ENCODE measurements at places on chromosomes 16 and 17.

- DNase-seq: no peak
These were observed 35.4 kb downstream of the WSB1 start for GRCh38 chr17:27329146-27329805.

DNA sequence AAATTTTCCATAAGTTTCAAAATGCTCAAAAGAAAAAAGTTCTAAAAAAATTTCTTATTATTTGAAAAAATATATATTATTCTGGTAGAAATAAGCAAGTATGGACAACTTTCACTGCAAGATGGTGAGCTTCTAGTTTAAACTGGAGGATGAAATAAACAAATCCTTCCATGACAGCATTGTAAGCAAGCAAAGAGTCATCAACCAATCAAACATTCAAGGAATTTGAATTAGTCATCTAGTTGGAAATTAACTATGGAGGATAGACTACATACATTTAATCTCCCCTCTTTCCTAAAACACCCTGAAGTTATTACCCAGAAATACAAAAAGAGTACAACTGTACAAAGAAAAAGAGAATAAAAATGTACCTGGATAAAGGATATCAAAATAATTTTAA is 51.0 kb upstream of the IRX5 start:
- no peak for DNase-seq

DNA sequence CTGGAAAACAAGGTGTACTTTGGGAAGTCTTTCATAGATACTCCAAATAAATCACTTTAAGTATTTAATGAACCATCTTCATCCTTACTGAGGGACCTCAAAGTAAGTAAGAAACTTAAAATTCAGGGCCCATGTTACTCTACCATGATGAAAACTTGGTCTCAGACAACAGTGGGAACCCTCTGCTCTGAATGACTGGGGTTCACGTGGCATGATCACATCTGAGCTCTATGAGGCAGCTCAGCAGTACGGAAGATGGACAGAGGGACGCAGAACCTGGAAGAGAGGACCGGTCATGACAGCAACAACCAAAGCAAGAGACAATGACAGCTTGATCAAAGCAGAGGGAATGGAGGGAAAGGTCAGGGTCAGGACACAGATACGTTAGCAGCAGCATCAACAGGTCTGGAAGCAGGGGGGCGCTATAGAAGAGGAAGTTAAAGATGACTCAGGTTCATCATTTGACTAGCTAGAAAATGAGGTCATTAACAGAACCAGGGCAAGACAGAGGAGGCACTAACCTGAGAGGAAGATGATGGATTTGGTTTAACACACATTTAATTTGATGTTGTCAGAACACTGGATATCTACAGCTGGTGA is 9.5 kb downstream of the XPO6 start:
- DNase-seq: no peak

DNA sequence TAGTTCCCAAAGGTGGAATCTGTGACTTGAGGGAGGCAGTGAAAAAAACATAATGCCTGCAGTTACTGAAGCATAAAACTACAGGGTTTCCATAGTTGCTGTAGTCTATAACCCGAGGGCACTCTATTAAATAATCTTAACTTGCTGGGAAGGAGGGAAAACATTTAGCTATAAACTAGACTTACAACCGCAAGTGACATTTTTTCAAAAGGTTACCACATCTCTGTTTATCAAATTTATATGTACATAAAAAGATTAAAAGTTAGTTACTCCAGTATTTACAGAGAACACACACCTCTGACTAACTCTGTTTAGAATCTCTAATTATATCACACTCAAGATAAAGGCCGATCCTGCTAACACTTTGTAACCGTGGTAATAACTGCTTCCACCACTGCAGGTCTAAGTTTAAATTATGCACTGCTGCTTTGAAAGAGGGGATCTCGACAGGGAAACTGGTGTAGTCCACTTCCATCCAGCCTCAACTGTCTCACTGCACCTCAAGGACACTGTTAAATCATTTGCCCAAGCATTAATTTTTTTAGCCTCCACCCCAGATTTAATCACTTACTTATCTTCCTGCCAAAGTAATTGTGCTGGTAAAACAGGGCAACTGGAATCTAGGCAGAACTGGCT is 14.6 kb downstream of the KCNJ16 start:
- no peak for DNase-seq

GRCh38 chr17:38571833-38572668 is 33.7 kb downstream of the SRCIN1 start:
- no peak for DNase-seq

DNA sequence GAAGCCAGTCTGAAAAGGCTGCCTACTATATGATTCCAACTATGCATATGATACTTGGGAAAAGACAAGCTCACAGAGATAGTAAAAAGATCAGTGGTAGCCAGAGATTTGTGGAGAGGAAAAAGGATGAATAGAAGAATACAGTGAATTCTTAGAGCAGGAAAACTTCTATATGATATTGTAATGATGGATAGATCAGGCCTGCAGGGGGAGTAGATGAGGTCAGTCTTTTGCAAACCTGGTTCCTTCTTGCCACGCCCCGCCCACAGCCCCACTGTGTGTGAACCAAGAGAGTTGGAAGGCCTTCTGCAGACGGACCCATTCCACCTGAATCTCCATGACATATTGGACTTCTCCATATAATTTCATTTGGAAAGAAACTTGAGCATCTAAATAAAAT is 761 bp upstream of the CCL8 start:
- DNase-seq: peak; percentile 25

- DNase-seq: no peak
These were observed 4.7 kb downstream of the RPL13 start for GRCh38 chr16:89565256-89565505.

GRCh38 chr17:82226809-82227628 is 1.8 kb upstream of the SLC16A3 start:
- no peak for DNase-seq

- DNase-seq: no peak
These were observed 272.7 kb downstream of the SOX9 start for GRCh38 chr17:72393553-72393952.

DNA sequence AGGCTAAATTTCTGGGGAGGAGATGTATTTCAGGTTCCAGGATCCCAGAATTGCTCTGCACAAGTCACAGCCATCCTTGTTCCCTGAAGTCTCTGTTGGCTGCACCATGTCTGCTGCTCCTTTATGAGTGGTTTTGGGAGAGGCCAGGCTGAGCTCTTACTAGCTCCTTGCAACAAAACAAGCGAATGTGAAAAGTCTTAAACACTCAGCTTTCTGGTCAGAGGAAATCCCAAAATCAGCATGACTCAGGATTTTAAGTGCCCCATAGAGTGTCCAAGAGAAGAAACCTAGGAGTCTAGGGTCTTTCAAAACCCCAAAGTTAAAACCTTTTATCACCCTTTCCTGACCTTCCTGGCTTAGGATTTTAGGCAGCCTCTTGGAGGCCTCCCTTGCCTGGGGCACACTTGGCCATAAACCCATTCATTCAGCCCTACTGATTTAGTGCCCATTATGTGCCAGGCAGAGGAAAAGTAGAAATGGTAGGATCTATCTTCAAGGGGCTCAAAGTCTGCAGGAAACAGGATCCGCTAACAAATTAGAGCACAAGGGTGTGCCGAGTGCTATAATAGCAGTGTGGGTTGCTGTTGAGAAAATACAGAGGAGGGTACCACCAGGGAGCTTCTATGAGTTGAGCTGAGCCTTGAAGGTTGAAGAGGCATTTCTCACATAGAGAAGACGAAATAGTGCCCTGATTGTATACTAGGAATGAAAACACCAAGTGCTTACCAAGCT is 36.9 kb downstream of the SOST start:
- no peak for DNase-seq
